ENCODE measurements at places on chromosomes 1 and 21. TPM values are rescaled to one million over a fixed set of nuclear protein-coding genes. Genes with fewer than 3 reads are reported as not detected.

Gene IRF6
- total RNA-seq, result 1.8 TPM

Gene TAL1
- 2.7 TPM for total RNA-seq

Gene DYNLT4
- total RNA-seq, result not detected

Gene SNX7
- 11.3 TPM for total RNA-seq

Gene CGN
- total RNA-seq, result 4.6 TPM

Gene AGMAT
- total RNA-seq, result 0.45 TPM

Gene ZNF683
- not detected for total RNA-seq

Gene RPE65
- total RNA-seq, result 0.09 TPM

Gene TFF2
- total RNA-seq, result not detected

Gene FMO1
- 2.7 TPM for total RNA-seq

Gene DIO1
- total RNA-seq, result not detected

Gene C4BPA
- total RNA-seq, result not detected

Gene ICOSLG
- 0.91 TPM for total RNA-seq

Gene RNPEP
- 12.4 TPM for total RNA-seq

Gene CDK11B
- total RNA-seq, result 5.4 TPM
